A549 (cell line): ENCODE measurements at places on chromosomes 1 and 21.

GRCh38 chr1:21499283-21499950 lies 9.8 kb upstream of the ALPL start:
- DNase-seq = no peak

DNA sequence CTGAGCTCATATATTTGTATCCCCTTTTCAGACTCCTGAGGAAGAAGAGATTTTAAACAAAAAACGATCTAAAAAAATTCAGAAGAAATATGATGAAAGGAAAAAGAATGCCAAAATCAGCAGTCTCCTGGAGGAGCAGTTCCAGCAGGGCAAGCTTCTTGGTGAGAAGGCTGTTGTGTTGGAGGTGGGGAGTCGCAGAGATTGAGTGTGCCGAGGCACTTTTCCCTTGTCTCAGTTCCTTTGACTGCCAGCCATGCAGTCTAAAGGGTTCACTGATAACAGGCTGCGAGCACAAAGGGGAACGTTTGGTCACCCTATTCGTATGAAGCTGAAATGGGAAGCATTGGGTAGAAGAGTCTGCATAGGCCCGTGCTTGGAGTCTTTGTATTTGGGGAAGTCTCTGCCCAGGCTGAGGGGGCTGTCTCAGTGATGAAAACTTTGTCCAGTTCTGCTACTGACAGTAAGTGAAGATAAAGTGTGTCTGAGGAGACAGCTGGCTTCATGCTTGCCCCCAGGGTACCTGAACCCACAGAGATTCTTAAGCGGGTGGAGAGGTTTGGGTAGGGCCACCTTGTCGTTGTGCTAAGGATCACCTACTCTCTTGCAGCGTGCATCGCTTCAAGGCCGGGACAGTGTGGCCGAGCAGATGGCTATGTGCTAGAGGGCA lies 2.8 kb downstream of the RPS8 start:
- DNase-seq = no peak

GRCh38 chr21:29208682-29209059 lies 78.2 kb downstream of the MAP3K7CL start:
- peak; percentile 19 for DNase-seq

DNA sequence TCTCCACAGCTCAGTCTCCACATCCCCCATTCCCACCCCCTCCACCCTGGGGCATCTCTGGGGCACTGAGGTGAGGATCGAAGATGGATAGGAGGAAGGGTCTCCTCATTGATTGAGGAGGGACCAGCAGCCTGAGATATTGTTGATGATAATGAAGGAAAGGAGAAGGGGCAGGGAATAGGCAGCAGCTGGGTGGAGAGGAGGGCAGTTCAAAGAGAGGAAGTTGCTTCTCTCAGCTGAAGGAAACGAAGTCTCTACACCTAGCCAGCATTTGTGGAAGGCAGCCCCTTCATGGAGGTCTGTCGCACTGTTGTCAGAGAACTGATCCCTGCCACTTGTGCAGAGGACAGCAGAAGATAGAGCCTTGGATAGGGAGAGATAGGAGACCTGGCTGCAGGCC lies 5.7 kb downstream of the KNCN start:
- no peak for DNase-seq

GRCh38 chr1:22131875-22132486 lies 10.9 kb downstream of the WNT4 start:
- DNase-seq = peak; percentile 43

DNA sequence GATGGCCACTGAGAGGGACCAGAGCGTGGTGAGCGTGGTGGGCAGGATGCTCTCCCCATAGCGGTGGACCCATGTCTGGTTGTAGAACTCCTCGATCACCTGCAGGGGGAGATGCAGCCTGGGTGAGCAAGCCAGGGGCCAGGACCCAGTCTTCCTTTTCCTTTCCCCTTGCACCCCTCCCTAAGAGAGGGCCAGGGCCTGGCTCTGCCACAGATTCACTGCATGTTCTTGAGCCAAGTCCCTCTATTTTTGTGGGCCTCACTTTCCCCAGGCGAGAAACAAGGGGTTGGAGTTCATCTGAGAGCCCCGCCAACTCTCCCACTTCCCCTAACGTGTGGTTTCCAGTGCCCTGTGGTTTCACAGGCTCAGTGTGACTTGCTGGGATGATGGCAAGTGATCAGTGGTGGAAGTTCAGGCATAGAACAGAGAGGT lies 27.5 kb downstream of the SLC2A1 start:
- peak; percentile 70 for DNase-seq

- peak; percentile 63 for DNase-seq
Measured at GRCh38 chr1:192668409-192668983, 32.5 kb downstream of the RGS13 start.

DNA sequence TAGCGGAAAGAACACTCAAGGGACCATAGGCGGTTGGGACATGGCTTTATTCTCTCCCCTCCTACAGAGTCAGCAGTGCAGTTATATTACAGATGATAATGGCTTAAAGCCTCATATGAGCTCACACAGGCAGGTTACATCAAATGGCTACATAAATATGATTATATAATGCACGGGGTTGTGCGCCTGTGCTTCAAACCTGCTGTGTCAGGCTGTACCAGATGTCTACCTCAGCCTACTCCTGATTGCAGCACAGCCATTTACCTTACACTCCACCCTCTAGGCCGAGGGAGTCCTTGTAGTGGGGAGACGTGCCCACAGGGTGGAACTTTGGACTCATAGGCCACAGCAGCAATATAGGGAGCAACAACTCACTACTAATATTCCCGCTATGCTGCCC lies 16.4 kb upstream of the TBX19 start:
- no peak for DNase-seq

DNA sequence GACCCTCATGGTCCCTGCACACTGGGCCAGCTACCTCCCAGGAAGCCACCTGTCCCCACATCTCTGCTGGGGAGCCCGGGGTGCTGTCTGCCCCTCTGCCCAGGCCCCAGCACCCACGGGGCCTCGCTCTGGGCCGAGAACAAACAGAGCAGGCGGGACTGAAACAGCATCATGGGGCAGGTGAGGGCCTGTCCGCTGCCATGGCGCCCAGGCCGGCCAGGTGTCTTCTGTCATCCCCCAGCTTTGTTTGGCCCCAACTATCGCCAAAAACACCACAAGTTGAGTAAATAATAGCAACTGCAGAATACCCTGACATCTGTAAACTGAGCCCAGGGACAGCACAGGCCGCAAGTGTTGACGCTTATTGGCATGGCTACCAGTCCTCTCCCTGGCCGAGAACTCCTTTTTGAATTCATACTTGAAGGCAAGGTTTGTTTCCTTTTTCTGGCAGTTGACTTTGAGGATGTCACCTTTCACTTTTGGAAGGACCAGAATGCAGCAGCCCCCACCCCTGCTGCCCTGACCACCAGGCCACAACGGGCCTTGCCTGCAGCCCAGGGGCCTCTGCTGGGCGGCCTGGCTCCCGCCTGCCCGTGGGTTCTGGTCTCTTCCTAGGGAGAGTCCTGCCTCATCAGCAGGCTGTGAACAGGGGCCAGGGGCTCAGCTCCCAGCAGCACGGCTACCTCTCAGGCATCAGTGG lies 152.7 kb downstream of the CASZ1 start:
- DNase-seq = no peak

DNA sequence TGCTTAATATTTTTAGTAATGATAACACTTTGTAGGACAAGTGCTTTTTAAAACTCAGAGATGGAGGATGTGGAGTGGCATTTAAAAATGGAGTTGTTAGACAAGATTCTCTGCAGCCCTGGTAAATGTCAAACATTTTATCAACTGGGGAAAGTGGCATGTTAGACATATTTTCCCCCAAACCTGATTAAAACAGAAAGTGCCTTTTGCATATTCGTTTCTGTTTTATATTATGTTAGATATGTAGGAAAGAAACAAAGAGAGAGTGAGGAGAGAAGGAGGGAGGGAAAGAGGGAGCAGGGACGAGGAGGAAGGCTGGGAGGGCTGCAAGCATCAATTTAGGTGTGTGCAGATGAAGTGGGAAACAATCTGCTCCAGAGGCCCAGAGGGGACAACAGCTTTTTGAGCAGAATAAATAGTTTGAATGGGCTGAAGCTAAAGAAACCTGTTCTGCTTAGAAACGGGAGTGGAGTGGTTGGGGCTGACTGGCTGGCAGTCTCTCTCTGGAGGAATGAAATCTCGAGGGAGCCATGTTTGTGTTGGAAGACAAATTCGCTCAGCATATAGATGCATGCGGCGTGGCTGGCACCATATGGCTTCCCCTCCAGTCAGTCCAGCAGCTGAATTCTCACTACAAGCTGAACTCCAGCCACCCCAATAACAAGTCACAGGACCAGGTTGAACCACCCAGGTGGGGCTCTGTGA lies 502.2 kb downstream of the AJAP1 start:
- DNase-seq = no peak

- no peak for DNase-seq
Measured at GRCh38 chr1:93888900-93889299, 9.9 kb upstream of the DNTTIP2 start.

DNA sequence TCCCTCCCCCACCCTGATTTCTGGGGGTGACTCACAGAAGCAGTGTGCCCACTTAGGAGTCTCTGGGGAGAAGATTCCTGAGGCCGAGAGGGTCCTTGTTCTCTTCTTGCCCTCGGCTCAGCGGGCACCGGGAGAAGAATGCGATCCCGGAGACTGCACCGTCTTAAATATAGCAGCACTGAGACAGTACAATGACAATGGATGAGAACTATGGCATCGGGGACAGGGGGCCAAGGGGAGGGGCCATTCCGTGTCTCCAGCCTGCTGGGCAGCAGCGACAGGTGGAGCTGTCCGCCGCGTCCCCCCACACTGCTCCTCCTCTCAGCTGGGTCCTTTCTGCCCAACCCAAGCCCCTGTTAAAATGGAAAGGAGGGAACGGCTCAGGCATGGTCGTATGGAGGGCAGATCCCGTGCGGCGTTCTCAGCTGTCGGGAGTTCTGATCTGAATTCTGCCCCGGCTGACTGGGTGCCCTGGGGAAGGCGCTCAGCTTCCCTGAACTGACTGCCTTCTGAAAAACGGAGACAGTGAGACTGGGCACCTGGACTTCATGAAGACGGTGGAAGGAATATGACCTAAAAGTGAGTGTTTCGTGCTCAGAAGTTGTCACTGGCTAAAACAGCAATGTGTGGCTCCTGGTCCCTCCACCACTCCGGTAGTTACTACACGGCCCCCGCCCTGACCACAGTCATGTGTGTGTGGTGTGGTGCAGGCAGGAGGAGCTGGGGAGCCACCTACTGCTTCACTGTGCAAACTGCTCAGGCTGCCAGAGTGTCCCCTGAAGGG lies at the start of gene MYOM3:
TSS of gene MYOM3 (minus strand) at position 140 of the 784 bp plus-strand sequence. CDS start 3,499 bp downstream, outside the sequence.
- peak; percentile 25 for DNase-seq

GRCh38 chr1:219797009-219797408 lies 131.3 kb downstream of the SLC30A10 start:
- no peak for DNase-seq

DNA sequence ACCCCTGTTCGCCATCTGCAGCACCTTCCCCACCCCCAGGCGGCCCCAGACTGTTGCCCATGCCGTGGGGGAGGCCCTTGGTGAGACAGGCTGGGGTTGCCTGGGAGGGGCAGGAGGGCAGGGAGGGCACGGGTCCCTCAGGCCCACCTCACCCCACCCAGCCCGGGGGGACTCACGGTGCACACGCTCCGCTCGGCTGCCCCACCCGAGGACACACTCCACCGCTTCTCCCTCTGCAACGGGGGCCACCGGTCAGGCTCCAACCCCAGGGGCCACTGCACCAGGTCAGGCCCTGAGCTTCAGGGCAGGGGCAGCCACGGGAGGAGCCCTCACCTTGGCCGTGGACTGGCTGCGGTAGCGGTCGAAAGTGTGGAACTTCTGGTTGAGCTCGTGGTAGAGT lies 24.0 kb upstream of the COL16A1 start:
- DNase-seq = no peak

GRCh38 chr1:192826791-192827546 lies 18.1 kb downstream of the RGS2 start:
- DNase-seq = peak; percentile 60

DNA sequence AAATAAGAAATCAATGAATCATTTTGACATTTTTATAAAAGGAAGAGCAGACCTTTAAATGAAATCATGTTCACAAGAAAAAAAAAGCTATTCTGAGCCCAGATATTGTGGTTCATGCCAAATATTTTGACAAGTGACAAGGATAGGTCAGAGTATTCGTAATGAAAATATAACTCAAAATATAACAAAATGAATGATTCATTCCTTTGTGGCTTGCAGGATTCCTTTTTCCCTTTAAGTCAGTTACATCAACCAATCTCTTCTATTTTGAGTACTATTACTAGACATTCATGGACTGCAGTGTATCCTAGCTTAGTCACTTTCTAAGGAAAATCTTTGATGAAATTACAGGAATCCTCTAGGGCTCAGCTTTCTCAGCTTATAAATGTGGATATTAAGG lies 188.7 kb downstream of the COL11A1 start:
- no peak for DNase-seq

DNA sequence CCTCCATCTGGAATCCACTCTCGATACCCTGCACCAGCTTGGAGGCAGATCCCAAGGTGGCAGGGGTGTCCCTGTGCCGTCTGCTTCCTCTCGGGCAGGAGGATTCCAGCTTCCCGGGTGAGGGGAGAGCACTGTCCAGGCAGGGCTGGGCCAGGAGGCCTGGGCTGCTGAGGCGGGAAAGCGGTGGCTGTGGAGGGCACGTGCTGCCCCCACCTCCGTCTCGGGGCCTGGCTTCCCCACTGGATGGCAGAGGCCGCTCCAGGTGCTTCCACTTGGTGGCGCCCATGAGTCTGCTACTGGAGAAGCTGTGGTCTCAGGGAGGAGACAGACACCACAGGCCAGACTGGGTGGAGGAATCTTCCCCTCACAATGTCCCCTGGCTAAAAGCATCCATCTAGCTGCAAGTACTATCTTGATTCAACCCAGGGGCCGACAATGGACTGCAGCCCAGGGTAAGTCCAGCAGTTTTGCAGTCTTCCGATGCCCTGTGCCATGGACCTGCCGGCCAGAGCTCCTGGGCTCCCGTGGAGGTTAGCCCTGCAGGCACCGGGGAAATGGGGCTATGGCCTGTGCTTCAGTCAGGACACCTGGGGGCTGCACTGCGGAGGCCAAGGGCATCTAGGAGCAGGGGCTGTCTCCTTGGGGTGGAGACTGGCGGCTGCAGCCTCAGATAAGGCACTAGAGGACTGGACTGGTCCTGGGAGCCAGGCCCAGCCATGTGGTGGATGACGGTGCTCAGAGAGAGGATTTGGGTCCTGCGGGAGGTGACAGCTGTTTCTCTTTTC lies 41.3 kb upstream of the EIF4G3 start:
- peak; percentile 32 for DNase-seq
